ENCODE measurements at places on chromosomes 1 and 21.
A peak's percentile ranks its signal among the peaks of the same experiment; 100 is the strongest.

- H3K27me3 ChIP-seq: no peaks in the 10 kb centered on the region
- no peak overlapping the region for H3K27ac ChIP-seq
- no peaks in the 10 kb centered on the region for H3K36me3 ChIP-seq
- DNase-seq: no peak
Measured at GRCh38 chr1:83670909-83671565, 327.9 kb downstream of the TTLL7 start.

GRCh38 chr1:153795330-153795837, 20.2 kb downstream of the SLC27A3 start:
- H3K27me3 ChIP-seq: no peaks in the 10 kb centered on the region
- H3K4me3 ChIP-seq: no peak overlapping the region
- H3K27ac ChIP-seq: no peak overlapping the region
- H3K36me3 ChIP-seq: no peaks in the 10 kb centered on the region
- H3K4me1 ChIP-seq: peaks cover 6% of the 10 kb centered on the region
- DNase-seq: no peak

DNA sequence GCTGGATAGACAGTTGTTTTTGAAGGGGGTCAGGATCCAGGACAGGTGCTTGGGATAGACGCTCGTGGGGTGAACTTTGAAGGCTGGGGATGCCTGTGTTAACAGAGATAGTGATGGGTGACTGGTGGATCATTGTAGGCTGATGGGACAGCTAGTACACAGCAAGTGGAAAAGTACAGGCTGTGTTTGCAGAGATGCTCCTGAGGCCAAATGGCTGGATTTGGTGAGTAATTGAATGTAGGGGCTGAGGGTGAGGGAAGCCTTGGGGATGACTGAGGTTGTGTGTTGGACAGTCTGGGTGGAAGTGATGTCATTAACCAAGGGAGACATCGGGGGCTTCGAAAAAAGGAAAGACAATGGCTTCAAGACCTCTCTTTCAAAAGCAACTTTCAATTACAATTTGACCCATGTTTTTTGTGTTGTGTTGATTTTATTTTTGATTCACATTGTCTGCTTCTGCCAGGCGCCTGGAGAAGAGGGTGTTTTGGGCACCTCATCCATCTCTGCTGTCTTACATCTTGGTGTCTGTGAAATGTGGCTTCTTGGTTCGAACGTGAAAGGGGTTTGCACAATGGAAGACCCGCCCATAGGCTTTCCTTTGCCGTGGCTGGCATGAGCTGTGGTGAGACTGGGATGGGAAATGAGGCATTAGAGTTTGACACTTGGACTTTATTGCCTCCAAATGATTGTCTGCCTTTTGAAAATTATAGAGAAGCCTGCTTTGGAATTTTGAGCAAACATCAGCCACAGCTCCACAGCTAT, 147.5 kb downstream of the FOXD2 start:
- no peak overlapping the region for H3K4me3 ChIP-seq
- peaks cover 7% of the 10 kb centered on the region for H3K4me1 ChIP-seq
- H3K36me3 ChIP-seq: no peaks in the 10 kb centered on the region
- no peak overlapping the region for H3K27ac ChIP-seq
- DNase-seq: no peak
- H3K27me3 ChIP-seq: peaks cover 7% of the 10 kb centered on the region

- H3K4me3 ChIP-seq: no peak overlapping the region
- H3K27ac ChIP-seq: no peak overlapping the region
- no peaks in the 10 kb centered on the region for H3K27me3 ChIP-seq
Measured at GRCh38 chr1:204672482-204673121, 12.9 kb downstream of the LRRN2 start.

DNA sequence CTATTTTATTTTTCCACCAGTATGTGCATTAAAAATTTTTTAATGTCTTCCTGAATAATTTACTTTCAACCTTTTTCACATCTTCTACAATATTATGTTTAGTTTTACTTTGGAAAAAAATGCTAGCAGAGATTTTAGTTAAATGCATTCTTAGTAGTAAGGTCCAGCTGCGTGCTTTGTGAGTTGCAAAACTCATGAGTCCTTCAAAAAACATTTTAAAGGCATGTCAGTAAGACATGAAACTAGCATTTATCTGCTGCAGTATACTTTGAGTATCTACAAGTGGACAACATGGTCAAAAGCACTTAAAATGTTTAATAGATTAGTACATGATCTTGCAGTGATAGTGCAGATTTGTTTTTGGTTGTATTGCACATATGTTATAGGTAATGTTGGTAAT, 139.0 kb downstream of the HS2ST1 start:
- H3K36me3 ChIP-seq: no peaks in the 10 kb centered on the region
- H3K27ac ChIP-seq: no peak overlapping the region
- H3K4me1 ChIP-seq: no peaks in the 10 kb centered on the region
- no peak overlapping the region for H3K4me3 ChIP-seq
- no peak for DNase-seq
- no peaks in the 10 kb centered on the region for H3K27me3 ChIP-seq

- no peak overlapping the region for H3K27ac ChIP-seq
- H3K4me3 ChIP-seq: no peak overlapping the region
- DNase-seq: no peak
- no peaks in the 10 kb centered on the region for H3K27me3 ChIP-seq
- H3K36me3 ChIP-seq: no peaks in the 10 kb centered on the region
- peaks cover 14% of the 10 kb centered on the region for H3K4me1 ChIP-seq
Measured at GRCh38 chr1:37948841-37949240, 2.0 kb upstream of the INPP5B start.

GRCh38 chr1:159853417-159854115, 8.9 kb downstream of the VSIG8 start:
- peak overlapping the region; percentile 65 for H3K4me3 ChIP-seq
- H3K27me3 ChIP-seq: peaks cover 61% of the 10 kb centered on the region
- DNase-seq: no peak
- H3K4me1 ChIP-seq: peaks cover 2% of the 10 kb centered on the region
- no peak overlapping the region for H3K27ac ChIP-seq

DNA sequence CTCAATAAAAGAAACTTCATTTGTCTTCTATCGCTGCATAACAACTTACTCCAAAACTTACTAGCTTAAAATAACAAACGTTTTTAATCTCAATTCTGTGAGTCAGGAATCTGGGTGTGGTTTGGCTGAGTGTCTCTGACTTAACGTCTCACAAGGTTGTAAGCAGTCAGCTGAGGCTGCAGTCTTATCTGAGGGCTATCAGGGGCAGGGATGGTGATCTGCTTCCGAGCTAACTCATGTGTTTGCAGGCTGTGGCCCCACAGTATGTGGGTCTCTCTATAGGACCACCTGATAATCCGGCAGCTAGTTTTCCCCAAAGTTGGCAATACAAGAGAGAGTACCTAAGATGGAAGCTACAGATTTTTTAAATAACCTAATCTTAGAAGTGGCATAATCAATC, 234.2 kb upstream of the FGGY start:
- no peak for DNase-seq
- H3K36me3 ChIP-seq: no peaks in the 10 kb centered on the region
- no peaks in the 10 kb centered on the region for H3K27me3 ChIP-seq
- H3K27ac ChIP-seq: no peak overlapping the region
- no peak overlapping the region for H3K4me3 ChIP-seq

- no peak overlapping the region for H3K4me3 ChIP-seq
- H3K4me1 ChIP-seq: no peaks in the 10 kb centered on the region
- no peak for DNase-seq
- no peak overlapping the region for H3K27ac ChIP-seq
Measured at GRCh38 chr1:183180634-183181056, 5.4 kb upstream of the LAMC2 start.

DNA sequence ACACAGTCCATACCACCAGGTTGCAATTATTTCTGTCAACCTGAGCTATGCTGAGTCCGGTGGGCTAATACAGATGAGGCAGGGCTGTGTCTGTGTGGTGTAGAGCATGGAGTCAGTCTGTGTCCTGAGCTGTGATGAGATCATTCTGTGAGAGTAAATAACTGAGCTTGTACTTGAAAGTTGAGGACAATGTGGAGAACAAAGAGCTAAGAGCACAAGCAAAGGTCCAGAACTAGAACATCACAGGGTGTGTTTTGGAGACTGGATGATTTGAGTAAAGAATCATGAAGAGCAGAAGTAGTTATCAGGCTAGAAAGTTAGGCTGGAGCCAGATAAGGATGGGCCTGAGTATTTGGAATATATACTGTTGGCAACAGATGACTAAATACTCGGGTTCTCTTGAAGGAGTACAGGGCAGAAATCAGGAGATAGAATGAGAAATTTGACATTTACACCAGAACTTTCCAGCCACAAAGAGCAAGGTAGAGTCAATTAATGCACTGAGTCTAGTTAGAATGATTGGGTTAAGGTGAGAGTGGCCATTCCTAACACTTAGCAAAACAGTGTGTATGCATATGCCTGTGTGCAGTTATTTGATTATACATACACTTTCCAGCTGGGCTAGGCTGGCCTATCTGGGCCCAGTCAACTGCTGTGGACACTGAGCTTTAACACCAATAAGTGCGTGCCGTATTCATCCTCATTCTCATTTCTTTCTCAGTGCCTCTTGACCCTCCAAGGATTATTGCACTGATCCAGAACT, 48.8 kb downstream of the LEPR start:
- no peak for DNase-seq
- H3K36me3 ChIP-seq: no peaks in the 10 kb centered on the region
- H3K4me1 ChIP-seq: no peaks in the 10 kb centered on the region
- H3K27me3 ChIP-seq: no peaks in the 10 kb centered on the region
- H3K4me3 ChIP-seq: no peak overlapping the region

DNA sequence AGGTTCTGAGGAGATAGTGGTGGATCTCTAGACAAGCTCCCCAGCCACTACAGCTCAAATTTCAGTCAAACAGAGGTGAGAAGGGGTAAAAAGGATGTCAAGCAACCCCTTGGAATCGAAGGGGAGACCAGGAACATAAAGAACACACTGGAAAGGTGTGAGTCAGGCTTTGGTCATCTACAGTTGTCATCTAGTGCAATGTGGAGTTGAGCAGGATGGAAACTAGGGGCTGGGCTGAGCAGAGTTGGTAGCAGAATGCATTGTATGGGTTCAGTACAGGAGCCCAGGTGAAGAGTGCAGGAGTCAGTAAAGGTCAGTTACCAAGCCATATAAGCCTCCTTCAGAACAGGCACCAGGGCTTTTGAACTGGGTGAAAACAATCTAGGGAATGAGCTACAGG, 52.7 kb upstream of the VAV3 start:
- no peak overlapping the region for H3K4me3 ChIP-seq
- H3K27me3 ChIP-seq: no peaks in the 10 kb centered on the region
- H3K4me1 ChIP-seq: no peaks in the 10 kb centered on the region
- no peaks in the 10 kb centered on the region for H3K36me3 ChIP-seq
- no peak overlapping the region for H3K27ac ChIP-seq

Measured in thymus (tissue), 14 donors.